ENCODE measurements at places on chromosomes 5 and 9.

DNA sequence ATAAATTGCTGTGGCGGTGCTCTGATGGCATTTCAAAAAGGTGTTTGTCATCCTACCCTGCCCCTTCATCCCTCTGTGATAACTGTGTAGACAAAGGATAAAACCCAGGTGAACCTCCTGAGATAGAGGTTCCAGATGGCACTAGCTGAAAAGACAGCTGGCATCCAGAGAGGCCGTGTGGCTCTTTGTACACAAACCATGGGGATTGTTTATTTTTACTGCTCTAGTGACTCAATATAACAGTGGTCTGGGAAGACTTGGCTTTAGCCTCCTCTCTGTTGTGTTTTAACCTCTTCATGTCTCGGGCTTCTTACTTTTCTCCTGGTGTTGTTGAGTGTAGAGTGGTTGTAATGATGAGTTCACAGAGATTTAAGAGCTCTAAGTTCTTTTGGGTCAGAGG, 48.8 kb downstream of the SH3GL2 start:
- H3K4me3 ChIP-seq = no peak overlapping the region
- DNase-seq = no peak
- no peak overlapping the region for H3K27ac ChIP-seq
- no peaks in the 10 kb centered on the region for H3K36me3 ChIP-seq
- no peaks in the 10 kb centered on the region for H3K27me3 ChIP-seq

DNA sequence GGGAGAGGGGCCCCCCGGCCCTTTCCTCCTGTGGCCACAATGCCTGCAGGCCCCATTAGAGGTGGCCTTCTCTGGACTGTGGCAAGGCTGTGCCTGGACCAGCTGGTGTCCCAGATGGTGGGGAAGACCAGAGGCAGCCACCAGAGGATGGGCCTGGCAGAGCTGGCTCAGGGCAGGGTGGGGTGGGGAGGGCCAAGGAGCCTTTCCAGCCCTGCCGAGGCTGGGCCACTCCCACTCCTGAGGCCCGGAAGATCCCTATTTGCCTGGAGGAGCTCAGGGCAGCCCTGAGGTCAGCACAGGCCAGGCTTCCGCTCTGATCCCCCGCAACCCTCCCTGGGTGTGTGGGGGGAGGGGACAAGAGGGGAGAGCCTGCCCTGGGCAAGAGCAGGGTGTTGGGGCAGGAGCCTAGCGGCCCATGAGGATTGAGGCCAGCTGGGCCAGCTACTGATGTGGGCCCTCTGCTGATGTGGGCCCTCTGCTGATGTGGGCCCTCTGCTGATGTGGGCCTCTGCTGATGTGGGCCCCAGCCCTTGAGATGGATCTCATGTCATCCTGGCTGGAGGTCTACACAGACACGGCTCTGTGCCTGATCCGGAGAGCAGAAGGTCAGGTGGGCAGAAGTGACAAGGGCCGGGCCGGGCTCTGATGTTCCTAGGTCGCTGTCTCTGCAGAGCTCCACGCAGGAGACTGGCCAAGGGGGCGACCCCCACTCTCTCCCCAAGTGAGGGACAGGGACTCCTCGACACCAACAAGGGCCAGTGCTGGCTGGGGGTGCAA, 6.0 kb downstream of the MRPS2 start:
- no peak overlapping the region for H3K4me3 ChIP-seq
- H3K4me1 ChIP-seq = peaks cover 28% of the 10 kb centered on the region
- no peak overlapping the region for H3K27ac ChIP-seq
- H3K27me3 ChIP-seq = no peaks in the 10 kb centered on the region
- no peak for DNase-seq
- peaks cover 10% of the 10 kb centered on the region for H3K36me3 ChIP-seq

- no peaks in the 10 kb centered on the region for H3K27me3 ChIP-seq
- no peak overlapping the region for H3K4me3 ChIP-seq
- H3K36me3 ChIP-seq = no peaks in the 10 kb centered on the region
- DNase-seq = no peak
- no peak overlapping the region for H3K27ac ChIP-seq
- H3K4me1 ChIP-seq = no peaks in the 10 kb centered on the region
Measured at GRCh38 chr5:136511046-136511445, 145.7 kb upstream of the TRPC7 start.

- H3K36me3 ChIP-seq = no peaks in the 10 kb centered on the region
- H3K4me3 ChIP-seq = no peak overlapping the region
- DNase-seq = no peak
- no peak overlapping the region for H3K27ac ChIP-seq
Measured at GRCh38 chr5:135222171-135222681, 176.8 kb downstream of the MACROH2A1 start.

DNA sequence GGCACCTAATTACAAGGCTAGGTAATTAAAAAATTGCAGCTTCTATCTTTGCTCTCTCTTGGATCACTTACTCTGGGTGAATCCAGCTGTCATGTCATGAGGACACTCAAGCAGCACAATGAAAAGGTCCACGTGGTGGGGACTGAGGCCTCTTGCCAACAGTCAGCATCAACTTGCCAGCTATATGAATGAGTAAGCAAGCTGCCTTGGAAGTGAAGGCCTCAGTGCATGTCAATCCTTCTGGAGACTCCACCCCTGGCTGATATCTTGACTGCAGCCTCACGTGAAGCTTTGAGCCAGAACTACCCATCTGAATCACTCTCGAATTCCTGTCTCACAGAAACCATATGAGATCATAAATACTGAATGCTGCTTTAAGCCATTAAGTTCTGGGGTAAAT, 140.5 kb downstream of the SNX18 start:
- no peak overlapping the region for H3K27ac ChIP-seq
- no peak for DNase-seq
- no peaks in the 10 kb centered on the region for H3K27me3 ChIP-seq
- no peaks in the 10 kb centered on the region for H3K36me3 ChIP-seq
- no peak overlapping the region for H3K4me3 ChIP-seq

DNA sequence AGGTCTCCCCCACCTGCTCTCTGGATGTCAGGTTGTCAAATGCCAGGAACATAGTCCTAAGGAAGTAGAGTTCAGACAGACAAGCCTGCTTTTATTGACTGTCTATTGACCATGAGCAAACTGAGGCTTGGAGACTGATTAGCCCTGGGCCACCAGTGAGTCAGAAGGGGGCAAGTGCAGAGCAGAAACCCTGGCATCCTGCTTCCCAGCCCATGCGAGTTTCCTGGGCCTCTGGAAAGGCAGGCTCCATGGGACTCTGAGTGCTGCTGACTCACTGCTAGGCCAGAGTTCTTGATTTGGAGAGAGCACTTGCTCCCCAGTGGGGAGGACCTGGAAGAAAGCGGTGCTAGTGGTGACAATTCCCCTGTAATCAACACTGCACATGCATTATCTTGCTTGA, 2.8 kb upstream of the HBEGF start:
- H3K4me3 ChIP-seq = no peak overlapping the region
- H3K36me3 ChIP-seq = no peaks in the 10 kb centered on the region
- DNase-seq = no peak
- peaks cover 29% of the 10 kb centered on the region for H3K27me3 ChIP-seq

DNA sequence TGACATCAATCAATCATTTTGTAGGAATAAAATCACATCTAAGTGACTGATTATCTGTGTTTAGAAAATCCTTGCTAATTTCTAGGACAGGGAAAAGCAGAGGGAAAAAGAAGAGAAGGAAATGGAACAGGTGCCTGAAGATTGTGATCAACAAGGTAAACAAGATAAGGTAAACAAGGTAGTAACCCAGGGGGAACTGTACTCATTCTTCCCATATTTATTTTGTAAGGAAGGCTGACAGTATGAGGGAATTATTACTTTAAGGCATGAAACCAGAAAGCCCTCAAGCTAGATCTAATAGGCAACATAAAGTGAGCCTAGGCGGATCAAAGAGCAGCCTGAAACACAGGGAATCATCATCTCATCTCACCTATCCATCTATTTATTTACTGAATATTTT, 231.1 kb downstream of the MLLT3 start:
- no peak overlapping the region for H3K4me3 ChIP-seq
- H3K27me3 ChIP-seq = no peaks in the 10 kb centered on the region
- H3K4me1 ChIP-seq = peaks cover 22% of the 10 kb centered on the region
- H3K36me3 ChIP-seq = peaks cover 6% of the 10 kb centered on the region

- peaks cover 30% of the 10 kb centered on the region for H3K36me3 ChIP-seq
- H3K27ac ChIP-seq = no peak overlapping the region
- no peak overlapping the region for H3K4me3 ChIP-seq
- H3K4me1 ChIP-seq = peaks cover 4% of the 10 kb centered on the region
- no peak for DNase-seq
Measured at GRCh38 chr9:3433754-3434153, 92.0 kb downstream of the RFX3 start.

- no peak for DNase-seq
- no peaks in the 10 kb centered on the region for H3K36me3 ChIP-seq
- H3K4me1 ChIP-seq = peaks cover 8% of the 10 kb centered on the region
- H3K27me3 ChIP-seq = no peaks in the 10 kb centered on the region
- no peak overlapping the region for H3K4me3 ChIP-seq
- peak overlapping the region; percentile 31 for H3K27ac ChIP-seq
Measured at GRCh38 chr5:56986626-56986947, 34.7 kb upstream of the MIER3 start.

DNA sequence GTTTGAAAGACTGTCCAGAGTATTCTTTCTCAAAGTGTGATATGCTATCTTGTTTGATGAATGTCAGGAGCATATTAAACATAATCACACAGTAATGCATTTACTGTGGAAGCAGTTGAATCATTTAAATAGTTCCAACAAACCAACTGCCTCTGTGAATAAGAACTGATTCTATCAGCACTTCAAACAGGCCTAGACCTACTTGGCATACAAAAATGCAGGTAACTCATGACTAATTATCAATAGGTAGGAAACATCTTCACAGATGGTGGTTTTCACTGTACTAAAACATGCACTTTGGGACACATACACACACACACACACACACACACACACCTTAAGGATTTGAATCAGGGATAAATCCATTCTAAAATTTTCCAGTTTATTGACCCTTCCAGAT, 91.2 kb upstream of the SNX2 start:
- H3K4me3 ChIP-seq = no peak overlapping the region
- no peak overlapping the region for H3K27ac ChIP-seq
- no peaks in the 10 kb centered on the region for H3K36me3 ChIP-seq
- DNase-seq = no peak
- H3K27me3 ChIP-seq = peaks cover 3% of the 10 kb centered on the region

GRCh38 chr9:78612091-78612490, 315.2 kb downstream of the PSAT1 start:
- H3K27me3 ChIP-seq = peaks cover 3% of the 10 kb centered on the region
- no peaks in the 10 kb centered on the region for H3K4me1 ChIP-seq
- no peaks in the 10 kb centered on the region for H3K36me3 ChIP-seq
- no peak overlapping the region for H3K4me3 ChIP-seq
- no peak for DNase-seq
- no peak overlapping the region for H3K27ac ChIP-seq

- no peak overlapping the region for H3K27ac ChIP-seq
- DNase-seq = peak; percentile 30
- H3K36me3 ChIP-seq = no peaks in the 10 kb centered on the region
- peaks cover 50% of the 10 kb centered on the region for H3K27me3 ChIP-seq
Measured at GRCh38 chr5:174910245-174910737, 185.9 kb downstream of the MSX2 start.

- no peak overlapping the region for H3K4me3 ChIP-seq
- peaks cover 4% of the 10 kb centered on the region for H3K4me1 ChIP-seq
- DNase-seq = no peak
- H3K27me3 ChIP-seq = peaks cover 15% of the 10 kb centered on the region
- no peak overlapping the region for H3K27ac ChIP-seq
Measured at GRCh38 chr9:89594811-89595550, 9.8 kb upstream of the GADD45G start.

DNA sequence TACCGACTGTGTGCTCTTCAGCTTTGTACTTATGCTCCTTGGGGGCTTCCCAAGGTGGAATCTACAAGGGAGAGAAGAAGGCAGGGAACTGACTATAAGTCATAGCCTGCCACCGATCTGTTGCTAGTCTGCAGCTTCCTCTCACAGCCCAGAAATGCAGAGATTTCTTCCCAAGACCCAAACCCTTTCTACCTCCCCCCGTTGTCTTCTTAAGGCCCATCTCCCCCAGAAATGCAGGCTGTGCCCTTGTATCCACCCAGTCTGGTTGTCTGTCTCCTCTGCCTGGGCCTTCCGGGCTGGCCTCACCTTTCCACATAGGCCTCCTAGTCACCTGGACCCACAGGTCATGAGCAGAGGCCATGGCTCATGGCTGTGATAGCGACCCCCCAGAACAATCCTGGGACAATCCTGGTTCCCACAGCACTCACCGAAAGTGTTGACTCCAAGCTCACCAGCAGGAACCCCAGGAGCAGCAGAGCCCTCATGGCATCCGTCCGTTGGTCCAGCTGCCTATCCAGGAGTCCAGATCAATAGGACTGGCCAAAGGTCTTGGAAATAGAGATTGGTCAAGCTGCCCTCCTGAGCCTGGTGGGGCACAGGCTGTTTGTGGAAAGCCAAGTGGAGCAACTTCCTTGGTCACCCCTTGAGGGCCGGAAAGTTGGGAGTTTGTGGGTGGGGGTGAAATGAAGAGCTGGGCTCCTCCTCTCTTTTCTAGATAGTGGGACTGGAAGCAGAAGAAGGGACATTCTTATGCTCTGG, at the start of gene F12:
F12 (minus strand) TSS at position 522 of the 759 bp plus-strand sequence; CDS start at position 485, 37 bp downstream.
- H3K27ac ChIP-seq = no peak within 1 kb of the TSS
- H3K36me3 ChIP-seq = no peaks in the 10 kb centered on the region
- H3K4me1 ChIP-seq = peaks cover 6% of the 10 kb centered on the region

DNA sequence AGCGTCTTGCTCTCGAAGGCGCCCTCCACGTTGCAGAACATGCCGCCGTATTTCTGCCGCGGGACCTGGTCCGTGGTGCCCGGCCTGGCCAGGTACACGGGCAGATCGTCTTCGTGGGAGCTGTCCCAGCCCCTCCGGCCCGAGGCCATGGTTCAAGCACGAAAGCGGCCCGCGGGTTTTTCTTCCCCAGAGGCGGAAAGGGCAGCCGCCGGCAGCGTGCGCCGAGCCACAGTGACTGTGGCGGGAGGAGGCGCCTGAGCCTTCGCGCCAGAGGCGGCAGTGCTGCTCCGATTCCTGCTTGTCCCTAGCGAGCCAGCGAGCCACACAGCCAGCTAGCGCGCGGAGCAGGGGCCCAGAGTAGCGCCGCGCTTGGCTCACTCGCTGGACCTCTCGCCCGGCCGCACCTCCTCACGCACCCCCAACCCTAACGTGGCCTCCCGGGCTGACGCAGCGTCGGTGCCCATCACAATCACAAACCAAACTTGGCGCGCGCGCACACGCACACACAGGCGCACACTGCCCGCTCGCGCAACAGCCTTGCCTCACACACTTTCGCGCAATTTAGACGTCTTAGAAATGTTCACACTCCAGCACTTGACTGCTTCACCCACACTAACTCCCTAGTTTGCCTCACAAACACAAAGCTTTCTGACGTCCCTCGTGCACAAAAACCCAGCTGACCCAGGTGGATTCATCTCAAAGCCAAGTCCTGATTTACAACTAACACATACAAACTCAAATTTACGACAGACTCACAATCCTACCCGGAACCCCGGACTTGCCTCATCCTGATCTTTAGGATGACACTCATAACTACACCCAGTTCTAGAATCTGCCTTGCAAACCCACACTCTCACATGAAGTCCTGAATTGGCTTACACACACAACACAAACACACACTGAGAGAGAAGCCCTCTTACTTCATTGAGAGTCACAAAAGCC, at the start of gene DPYSL3:
DPYSL3 (minus strand) TSS at position 359 of the 942 bp plus-strand sequence; CDS start at position 149, 210 bp downstream.
- H3K27ac ChIP-seq = no peak within 1 kb of the TSS
- no peak for DNase-seq
- H3K27me3 ChIP-seq = peaks cover 35% of the 10 kb centered on the region

Measured in naive thymus-derived CD8-positive, alpha-beta T cell (primary cell).